Activated T-cell treated with anti-CD3 and anti-CD28 coated beads, Interleukin-2, amount 50 U/mL, for 1 hour (primary cell): ENCODE measurements at places on chromosomes 4 and X.

- DNase-seq: no peak
Measured at GRCh38 chr4:41418444-41418843, 119.5 kb upstream of the LIMCH1 start.

- no peak for DNase-seq
Measured at GRCh38 chr4:98994474-98995182, 893 bp upstream of the METAP1 start.

- no peak for DNase-seq
Measured at GRCh38 chrX:140123446-140123845, 158.1 kb upstream of the CXorf66 start.

DNA sequence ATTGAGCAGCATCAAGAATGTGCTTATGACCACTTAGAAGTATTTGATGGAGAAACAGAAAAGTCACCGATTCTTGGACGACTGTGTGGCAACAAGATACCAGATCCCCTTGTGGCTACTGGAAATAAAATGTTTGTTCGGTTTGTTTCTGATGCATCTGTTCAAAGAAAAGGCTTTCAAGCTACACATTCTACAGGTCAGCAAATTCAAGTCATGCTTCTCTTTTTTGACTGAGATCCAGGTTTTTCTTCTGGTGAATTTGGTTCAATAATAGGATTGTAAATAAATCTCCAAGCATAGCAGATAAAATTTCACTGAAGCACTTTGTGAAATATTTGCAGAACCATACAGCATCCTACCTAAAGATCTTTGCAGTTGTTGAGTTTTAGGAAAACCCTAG lies 218.1 kb downstream of the TLL1 start:
- DNase-seq: no peak

GRCh38 chrX:154800478-154801210 lies 4.6 kb downstream of the MPP1 start:
- DNase-seq: no peak

DNA sequence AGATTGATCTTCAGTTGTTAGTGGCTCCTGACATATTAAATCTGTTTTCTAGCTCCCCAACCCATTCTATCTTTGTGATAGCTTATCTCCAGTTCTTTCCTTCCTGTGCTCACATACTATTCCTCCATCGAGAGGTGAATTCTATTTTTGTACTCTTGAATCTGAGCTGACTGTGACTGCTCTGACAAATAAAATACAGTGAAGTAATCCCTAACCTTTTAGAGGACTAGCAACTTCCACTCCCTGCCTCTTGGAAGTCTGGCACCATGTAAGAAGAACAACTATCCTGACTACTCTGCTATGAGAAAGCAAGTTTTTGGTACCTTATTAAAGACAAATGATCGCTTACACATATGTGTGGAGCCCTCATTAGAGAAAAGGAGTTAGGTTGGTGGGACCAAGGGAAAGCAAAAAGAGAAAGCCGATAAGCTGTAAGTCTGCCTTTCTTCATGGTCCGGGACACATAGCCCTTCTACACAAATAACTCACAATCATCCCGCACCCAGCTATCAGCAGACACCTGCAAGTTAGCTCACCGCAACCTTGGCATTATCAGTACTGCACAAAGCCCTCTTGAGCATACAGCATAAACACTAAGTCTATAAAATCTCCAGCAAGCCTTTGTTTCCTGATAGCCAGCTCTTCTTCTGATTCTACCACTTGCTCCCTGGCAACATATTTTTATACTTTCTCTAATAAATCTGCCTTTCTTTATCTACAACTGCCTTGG lies 13.5 kb upstream of the PPM1K start:
- DNase-seq: no peak

- no peak for DNase-seq
Measured at GRCh38 chr4:184163813-184164212, 53.9 kb downstream of the ENPP6 start.

GRCh38 chr4:38663801-38664705 lies at the start of gene KLF3:
Gene KLF3 (plus strand): TSS chr4:38664199. CDS start chr4:38680626, 16,427 bp downstream.
- DNase-seq: peak; percentile 91

DNA sequence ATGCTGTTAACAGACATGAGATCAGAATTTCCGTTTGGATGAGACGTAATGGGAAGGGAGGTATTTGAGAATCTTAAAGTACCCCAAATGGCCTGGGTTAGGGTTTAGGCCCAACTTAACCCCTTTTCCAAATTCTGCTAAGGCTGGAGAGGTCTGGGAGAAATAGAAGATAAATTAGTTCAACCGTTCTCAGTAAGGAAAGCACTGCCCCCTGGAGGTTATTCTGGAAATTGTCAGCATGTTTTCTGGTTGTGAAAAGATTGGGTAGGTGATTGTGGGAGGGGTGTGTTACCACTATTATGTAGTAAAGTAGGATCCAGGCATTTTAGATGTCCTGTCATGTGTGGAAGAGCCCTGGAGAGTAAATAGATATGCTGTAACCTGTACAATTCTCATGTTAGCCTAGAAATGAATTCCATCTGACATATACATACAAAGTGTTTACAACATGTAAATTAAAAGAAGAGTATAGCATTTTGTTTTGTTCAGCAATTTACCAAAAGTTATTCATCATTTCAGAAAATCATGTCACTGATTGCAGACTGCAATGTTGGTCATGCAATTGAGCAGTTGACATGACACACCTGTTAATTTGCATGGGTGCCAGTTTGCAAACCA lies 26.8 kb upstream of the GRXCR1 start:
- DNase-seq: no peak

- no peak for DNase-seq
Measured at GRCh38 chrX:145213504-145213903, 33.8 kb upstream of the SPANXN1 start.

DNA sequence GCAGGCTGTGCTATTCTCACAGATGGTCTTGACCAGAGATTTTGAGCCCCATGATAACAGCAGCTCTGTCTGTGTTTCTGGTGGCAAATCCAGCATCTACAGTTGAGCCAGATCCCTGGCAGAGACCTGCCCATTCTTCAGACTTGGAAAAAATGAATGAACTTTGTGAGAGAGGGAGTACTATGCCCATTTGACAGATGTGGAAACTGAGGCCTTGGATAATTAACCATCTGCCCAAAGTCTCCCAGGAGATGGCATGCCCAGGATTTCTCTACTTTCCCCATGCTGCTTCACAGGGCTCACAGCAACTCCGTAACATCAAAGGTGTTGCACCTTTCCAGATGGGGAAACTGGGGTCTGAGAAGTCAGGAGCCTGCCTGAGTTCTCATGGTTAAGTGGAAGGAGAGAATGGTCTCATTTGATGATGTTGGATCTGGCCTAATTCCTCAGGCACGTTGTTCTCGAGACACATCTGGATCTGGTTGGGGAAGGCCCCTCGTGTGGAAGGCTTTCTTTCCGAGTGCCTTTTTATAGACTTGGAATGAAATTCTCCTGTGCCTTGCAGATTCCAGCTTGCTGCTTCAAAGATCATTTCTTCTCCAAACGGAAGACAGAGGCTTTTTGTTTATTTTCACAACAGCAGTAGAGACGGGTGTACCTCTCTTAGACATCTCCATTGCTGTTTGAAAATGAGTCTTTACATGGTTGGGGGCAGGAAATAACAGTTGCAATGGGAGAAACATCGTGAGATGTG lies 73.3 kb upstream of the STX18 start:
- no peak for DNase-seq

DNA sequence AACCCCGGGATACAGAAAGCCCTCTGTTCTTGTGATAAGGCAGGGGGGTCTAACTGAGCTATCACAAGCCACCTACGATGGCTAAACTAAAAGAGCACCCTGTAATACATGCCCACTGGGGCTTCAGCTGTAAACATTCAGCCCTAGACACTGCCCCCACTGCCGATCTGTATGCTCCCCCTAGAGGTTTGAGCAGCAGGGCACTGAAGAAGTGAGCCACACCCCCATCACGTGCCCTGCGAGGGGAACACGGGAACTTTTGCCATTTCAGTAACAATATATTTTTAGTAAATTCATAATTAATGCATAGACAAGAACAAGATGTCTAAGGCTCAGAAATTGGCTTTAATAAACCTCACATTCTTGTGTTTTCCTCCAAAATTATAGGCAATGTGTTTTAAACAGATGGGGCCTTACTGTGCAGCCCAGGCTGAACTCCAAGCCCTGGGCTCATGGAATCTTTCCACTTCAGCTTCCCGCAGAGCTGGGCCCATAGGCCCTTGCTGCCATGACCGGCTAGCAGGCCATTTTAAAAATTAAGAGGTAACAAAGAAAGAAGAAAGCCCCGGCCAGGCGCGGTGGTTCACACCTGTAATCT lies 235.3 kb upstream of the SFRP2 start:
- DNase-seq: no peak

GRCh38 chr4:47482326-47482725 lies 2.7 kb upstream of the ATP10D start:
- no peak for DNase-seq

DNA sequence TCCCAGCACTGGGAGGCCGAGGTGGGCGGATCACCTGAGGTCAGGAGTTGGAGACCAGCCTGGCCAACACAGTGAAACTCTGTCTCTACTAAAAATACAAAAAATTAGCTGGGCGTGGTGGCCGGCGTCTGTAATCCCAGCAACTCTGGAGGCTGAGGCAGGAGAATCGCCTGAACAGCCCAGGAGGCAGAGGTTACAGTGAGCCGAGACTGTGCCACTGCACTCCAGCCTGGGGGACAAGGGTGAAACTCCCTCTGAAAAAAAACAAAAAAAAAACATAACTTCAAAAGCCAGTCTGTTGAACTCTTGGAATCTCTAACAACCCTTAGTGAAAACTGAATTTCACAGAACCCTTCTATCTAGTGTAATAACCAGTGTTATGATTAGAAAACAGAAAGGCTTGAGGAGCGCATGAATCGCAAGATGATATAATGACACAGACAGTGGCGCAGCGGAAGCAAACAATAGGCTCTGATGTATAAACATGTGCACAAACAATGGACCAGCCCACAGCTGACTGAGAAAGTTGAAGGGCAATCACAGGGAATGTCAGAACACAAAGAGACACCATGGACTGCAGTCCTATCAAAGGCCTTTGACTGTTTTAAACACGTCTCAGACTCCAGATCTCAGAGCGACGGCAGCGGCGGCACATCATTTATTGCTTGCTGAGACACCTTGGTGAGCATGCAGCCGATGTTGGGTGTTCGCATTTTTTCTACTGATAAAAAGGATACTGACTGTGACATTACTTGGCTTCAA lies 81.6 kb downstream of the NSUN7 start:
- no peak for DNase-seq

GRCh38 chrX:53685711-53686110 lies 808 bp downstream of the HUWE1 start:
- no peak for DNase-seq

GRCh38 chrX:107450823-107451509 lies 1.5 kb downstream of the FRMPD3 start:
- DNase-seq: peak; percentile 24

DNA sequence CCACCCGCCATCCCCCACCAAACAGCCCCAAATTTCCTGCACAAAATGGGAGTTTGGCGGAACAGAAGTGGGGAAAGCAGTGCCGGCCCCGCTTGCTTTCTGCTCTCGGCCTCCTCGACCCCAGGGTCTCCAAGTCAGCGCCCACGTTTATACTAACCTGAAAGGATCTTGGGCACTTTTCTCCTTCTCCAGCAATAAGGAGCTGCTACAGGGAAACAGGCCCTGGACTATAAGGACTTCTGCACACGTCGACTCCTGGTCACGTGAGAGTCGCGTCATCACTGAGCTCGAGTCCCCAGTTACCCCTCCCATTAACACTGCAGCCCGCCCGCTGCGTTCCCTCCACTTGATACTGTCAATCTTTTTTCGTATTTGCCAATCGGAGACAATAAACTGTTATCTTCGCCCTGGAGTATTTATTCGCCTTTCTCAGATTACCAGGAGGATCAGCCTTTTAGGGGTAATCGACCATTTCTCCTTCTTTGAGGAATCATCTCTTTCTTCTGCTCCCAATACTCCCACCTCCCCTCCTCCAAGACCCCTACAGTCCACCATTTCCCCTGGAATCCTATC lies at the start of gene TCEAL8:
TCEAL8 (minus strand) TSS at position 235 of the 573 bp plus-strand sequence. CDS start 1,176 bp downstream, outside the sequence.
- DNase-seq: peak; percentile 55

DNA sequence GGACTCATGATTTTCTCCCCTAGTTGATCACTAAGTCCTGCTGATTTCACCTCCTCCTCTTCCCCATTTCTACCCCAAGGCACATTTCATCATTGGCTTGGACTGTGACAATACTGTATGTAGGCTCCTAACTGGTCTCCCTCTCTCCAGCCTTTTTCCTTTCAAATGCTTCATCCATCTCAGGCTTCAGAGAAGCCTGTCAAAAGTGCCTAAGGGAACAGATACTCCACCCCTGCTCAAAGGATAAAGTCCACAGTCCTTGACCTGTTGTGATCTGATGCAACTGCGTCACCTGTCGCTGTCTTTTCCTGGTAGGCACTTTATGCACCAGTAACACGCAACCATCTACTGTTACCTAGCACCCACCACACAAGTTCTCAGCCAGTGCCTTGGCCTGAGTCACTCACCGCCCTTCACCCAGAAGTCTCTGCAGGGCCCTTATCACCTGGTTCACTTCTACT lies 12.8 kb downstream of the SCARB2 start:
- no peak for DNase-seq

DNA sequence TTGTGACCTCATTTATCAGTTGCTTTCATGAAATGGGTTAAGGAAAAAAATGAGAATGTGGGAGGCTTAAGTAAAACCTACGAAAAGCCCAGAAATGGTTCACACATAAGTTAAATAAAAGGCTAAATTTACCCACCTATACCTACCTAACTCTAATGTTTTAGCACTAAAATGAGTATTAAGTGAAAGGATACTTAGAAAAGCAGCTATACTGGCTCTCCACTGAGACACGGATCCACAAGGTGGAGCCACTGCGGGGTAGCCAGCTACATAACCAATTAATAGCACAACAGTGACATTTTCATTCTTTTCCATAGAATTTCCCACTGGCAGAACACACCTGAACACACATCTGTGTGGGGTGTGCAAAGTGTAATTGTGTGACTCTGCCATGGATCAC lies 101.9 kb downstream of the MAML3 start:
- peak; percentile 47 for DNase-seq

GRCh38 chr4:145351922-145352321 lies 129.7 kb upstream of the SMAD1 start:
- no peak for DNase-seq

GRCh38 chr4:2363056-2363721 lies 55.3 kb downstream of the ZFYVE28 start:
- no peak for DNase-seq

DNA sequence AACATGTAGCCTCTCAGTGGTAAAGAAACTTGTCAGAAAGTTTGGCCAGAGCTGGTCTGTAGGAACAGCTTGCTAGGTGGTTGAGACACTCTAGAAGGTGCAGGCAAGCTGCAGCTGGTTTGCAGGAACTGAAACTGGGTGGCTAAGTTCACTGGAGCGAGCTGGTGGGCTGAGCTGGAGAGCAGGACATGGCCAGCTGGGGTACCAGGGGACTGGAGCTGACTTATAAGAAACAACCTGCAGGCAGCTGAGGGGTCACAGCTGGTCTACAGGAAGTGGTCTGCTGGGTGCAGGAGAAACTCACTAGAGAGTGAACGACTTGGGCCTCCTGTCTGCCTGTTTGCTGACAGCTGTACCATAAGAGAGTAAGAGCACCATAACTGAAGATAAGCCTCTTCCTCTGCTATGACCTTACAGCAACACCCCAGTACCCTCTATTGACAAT lies 157.1 kb upstream of the LNX1 start:
- DNase-seq: no peak
